ENCODE measurements at places on chromosomes 16 and 17.

GRCh38 chr17:28475151-28475900 is 1.9 kb downstream of the SLC13A2 start:
- DNase-seq = no peak

DNA sequence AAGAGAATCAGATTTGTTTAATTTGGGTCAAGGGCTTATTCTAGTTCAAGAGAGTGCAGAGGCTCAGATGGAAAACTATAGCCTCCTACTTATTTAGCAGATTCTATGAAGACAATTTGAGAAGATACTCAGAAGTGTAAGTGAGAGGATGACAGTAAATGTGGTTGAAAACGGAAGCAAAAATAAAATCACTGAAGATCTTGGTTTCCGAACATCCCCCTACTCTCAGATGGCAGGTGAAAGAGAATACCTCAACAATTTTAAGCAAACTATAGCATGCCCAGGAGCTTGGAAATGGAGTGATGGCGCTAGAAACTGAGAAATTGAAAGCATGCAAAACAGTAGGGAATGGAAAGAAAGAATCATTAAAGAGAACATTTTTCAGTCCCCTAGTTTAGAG is 705.5 kb upstream of the CDH8 start:
- no peak for DNase-seq

DNA sequence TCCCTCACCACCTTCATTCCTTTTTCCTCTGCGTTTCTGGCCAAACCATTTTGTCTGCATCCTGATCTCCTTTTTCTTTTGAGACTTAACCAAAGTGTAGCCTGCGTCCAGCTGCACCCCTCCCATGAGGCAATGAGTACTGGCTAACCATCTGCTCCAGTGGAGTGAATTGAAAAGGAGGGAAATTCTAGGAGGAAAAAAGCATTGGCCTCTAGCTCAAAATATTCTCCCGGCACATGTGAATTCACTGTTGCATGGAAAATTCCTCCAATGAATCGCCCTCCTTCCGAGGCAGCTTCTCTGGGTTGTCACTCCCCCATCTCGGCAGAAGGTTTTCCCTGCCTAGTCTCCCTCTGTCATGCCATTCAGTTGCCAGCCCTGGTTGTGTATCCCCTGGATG is 5.6 kb downstream of the RAP1GAP2 start:
- no peak for DNase-seq

DNA sequence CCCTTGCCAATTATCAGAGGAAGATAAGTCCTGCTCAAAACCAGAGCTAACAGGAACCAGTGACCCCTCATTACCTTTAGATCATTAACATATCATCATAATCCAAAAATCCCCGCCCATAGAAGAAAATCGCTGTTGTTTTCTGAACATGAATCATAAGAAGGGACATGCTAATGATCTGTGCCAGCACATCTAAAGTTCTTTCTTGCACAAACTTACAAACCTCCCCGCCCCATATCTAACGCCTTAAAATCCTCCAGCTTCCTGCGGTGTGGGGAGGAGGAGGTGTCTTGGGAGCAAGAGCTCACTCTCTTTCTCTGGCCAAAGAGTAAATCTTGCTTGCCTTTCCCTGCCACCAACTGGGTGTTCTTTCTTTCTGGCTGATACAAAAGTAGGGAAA is 78.3 kb downstream of the IRX3 start:
- no peak for DNase-seq

DNA sequence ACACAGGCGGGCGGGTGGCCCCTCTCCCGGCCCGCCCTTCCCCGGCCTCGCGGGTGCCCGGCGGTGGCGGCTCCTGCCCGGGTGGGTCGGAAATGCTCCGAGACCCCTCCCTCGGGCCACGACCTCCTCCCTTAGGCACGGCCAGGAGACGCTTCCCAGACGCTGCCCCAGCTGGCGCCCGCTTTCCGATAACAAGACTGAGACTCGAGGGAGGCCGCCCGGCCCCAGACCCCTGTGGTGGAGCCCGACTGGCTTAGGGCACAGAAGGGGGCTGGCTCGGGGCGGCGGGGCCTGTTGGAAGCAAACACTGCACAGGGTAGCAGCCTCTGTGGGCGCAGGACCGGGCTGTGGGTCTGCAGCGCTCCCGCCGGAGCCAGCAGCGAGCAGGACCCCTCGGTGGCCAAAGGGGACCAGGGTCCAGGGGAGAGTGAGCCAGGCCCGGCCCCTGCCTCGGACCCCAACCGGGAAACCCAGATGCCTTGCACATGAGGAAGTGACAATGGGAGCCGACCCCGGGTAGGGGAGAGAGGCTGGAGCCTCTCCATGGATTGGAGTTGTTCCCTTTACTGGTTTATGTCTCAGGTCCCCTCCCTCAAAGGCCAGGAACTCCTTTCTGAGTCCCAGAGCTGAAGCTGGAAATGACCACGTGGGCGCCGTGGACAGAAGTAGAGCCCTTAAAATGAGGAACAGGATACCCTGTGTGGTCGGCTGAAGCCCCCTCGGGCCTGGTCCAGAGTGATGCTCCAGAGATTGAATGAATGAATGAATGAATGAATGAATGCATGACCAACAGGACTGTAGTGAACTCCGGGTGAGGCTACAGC is 19.8 kb upstream of the ADCY7 start:
- no peak for DNase-seq

- DNase-seq = no peak
These were observed 93.7 kb downstream of the CA10 start for GRCh38 chr17:52064791-52065211.

GRCh38 chr17:7646457-7646856 is 4.3 kb upstream of the ATP1B2 start:
- DNase-seq = no peak

- DNase-seq = no peak
These were observed 292.0 kb downstream of the SEC14L1 start for GRCh38 chr17:77432742-77433141.

GRCh38 chr17:31724026-31724425 is 135.0 kb downstream of the COPRS start:
- no peak for DNase-seq

DNA sequence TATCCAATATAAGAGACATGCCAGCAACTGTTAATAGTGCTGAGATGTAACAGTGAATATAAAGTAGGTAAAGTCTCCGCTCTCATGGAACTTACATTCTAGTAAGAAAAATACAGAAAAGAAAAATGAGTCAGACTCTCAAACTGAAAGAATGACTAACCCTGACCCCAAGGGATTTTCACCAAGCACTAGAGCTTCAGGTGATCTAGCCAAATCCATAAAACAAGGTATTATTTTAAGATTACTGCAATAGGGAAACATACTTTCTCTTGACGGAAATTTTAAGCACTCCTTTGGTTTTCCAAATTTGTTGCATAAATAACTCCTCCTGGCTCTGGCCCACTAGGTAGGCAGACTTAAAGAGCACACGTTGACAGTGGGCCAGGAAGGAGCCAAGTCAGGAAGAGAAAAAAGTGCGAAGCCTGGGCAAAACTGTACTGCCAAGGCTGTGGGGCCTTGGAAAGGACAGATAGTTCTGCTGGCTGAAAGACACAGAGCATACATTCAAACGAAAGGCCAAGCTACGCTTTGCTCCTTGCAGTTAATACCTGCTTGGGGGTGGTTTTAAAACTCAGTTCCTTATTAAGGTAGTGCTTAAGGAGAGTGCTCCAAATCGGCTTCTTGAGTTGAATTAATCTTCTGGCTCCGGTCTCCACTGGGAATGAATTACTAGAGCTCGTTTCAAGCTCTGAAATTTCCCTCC is 1.4 kb downstream of the GOT2 start:
- DNase-seq = no peak

GRCh38 chr16:72202014-72202413 is 30.1 kb upstream of the PMFBP1 start:
- DNase-seq = no peak

DNA sequence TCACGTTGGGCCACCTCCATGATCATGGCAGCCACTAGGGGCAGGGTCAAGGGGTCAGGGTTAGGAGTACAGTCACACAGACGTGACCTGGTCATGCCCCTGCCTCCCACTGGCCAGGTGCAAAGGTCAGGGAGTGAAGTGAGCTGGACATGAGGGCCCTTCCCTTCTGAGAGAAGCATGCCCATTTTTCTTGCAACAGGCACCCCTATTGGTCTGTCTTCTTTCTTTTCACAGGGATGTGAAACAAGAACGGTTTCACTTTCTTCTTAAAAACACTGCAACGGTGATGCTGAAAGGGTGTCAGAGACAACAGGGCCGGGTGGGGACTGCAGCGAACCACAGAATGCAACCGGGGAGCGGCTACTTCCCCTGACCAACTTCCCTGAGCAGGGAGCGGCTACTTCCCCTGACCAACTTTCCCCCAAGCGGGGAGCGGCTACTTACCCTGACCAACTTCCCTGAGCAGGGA is 52.1 kb upstream of the DOC2B start:
- DNase-seq = no peak

GRCh38 chr17:67280279-67280678 is 35.3 kb upstream of the HELZ start:
- no peak for DNase-seq

- DNase-seq = no peak
These were observed 31.7 kb upstream of the ETV4 start for GRCh38 chr17:43577664-43578403.

DNA sequence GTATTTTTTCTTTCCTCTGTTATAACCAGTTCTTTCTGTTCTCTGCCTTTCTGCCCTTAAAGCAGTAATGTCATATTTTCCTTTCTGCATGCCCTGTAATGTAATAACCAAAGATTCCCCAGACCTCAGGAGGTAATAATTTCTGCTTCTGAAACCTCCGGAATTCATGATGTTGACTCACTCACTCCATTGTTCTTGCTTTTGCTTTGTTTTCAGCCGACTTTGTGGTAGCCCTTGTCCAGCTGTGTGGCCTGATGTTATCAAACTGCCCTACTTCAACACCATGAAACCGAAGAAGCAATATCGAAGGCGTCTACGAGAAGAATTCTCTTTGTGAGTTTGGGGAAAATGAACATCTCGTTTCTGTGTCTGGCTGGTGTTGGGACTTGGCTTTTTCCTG is 55.9 kb downstream of the CDK12 start:
- no peak for DNase-seq

- DNase-seq = no peak
These were observed 601 bp upstream of the PRSS33 start for GRCh38 chr16:2787961-2788360.

DNA sequence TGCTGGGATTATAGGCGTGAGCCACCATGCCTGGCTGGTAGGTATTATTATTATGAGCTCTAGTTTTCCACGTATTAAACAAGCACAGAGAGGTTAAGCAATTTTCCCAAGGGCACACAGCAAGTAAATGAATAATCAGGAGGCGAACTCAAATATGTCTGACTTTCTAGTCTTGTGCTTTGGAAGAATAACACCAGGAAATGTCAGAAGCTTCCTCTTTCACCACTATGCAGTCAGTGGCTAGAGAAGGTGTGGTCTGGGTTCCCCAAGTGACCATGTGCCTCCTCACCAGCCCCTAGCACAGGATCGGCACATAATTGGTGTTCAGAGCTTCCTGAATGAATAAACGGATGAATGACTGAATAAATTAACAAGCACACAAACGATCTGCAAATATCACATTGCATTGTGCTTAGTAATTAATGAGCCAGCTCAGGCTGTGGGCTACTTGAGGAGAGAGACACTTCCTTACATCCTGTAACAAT is 21.6 kb upstream of the SCNN1B start:
- no peak for DNase-seq

DNA sequence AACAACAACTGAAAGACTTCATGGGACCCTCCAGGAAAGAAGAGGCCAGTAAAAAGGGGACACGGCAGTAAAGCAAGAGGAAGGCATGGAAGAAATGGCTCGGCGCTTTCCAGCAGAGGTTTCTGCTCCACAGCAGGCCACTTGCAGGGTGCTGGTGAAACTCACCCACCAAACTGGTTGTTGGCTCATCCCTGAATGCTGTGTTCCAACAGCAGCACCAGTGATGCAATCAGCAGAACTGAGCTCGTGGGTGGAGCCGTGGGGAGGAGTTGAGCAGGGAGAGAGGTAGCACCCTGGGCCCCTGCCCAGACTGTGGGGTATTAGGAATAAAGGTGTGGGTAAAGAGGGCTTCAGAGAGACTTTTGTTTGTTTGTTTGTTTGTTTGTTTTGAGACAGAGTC is 62.8 kb upstream of the ADCY9 start:
- DNase-seq = no peak

- no peak for DNase-seq
These were observed 48.6 kb downstream of the PRKCA start for GRCh38 chr17:66351033-66351432.

- DNase-seq = no peak
These were observed 13.5 kb upstream of the MYH10 start for GRCh38 chr17:8643855-8644506.

GRCh38 chr17:16936536-16937310 is 35.2 kb downstream of the TNFRSF13B start:
- no peak for DNase-seq

- DNase-seq = no peak
These were observed 8.4 kb downstream of the WDR81 start for GRCh38 chr17:1732833-1733321.

- no peak for DNase-seq
These were observed 214.9 kb downstream of the STX8 start for GRCh38 chr17:9360677-9361081.

DNA sequence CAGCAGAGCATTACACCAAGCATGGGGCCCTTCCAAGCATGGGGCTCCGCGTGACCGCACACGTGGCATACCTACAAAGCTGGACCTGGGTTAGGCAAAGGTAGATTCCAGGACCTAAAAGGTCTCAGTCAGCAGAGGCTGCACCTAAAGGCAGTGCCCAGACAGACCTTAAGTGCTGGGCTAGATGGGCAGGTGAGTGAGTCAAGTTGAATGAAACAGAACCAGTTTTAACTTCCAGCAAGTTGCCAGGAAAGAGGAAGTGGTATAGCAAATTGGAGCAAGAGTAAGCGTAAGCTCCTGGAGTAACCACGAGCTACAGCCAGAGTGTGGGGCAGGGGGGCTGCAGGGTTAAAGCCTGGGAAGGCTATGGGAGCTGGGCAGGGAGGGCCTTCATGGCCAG is 49.5 kb downstream of the SRCIN1 start:
- DNase-seq = no peak

GRCh38 chr16:66529475-66529874 is 20.4 kb downstream of the TK2 start:
- DNase-seq = no peak

DNA sequence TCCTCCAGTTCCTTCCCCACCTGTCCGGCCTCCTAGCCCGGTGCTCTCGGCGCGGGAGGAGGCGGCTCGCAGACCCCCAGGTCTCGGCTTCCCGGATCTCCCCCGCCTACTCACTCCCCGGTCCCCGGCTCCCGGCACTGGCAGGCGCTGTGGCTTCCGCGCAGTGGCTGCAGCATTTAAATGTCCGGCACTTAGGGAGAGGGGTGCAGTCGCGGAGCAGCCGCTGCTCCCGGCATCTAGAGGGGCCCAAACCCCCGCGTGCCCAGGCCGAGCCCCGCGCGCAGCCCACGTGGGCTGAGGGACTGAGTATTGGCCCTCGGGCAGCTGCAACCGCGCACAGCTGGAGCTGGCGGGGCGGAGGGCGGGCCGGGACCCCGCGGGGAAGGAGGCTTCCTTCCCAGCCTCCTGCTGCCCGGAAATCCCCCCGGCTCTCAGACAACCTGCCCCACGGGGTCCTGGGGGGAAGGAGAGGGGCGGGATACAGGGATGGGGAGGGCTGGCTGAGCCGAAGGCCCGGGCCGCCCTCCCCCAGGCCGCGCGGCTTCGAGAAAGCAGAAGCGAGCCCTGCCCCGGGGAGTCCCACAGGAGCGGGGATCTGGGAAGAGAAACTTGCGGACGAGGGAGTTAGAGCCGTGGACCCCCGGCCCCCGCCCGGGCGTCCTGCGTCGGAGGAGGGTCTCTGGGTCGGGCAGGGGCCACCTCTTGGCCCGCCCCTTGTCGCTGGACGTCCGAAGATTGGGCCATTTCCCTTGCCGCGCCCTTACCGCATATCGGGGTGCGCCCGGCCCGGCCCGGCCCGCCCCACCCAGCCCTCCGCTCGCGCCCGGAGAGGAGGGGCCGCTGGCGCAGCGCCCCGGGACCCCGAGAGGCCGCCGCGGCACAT is at the start of gene MMP25:
TSS of gene MMP25 (plus strand) at position 804 of the 883 bp plus-strand sequence. CDS start 357 bp downstream, outside the sequence.
- DNase-seq = no peak
